Activated CD4-positive, alpha-beta memory T cell treated with anti-CD3 and anti-CD28 coated beads for 36 hours (primary cell): ENCODE measurements at places on chromosomes 16 and 17. TPM values are rescaled to one million over a fixed set of nuclear protein-coding genes. Genes with fewer than 3 reads are reported as not detected.

DNA sequence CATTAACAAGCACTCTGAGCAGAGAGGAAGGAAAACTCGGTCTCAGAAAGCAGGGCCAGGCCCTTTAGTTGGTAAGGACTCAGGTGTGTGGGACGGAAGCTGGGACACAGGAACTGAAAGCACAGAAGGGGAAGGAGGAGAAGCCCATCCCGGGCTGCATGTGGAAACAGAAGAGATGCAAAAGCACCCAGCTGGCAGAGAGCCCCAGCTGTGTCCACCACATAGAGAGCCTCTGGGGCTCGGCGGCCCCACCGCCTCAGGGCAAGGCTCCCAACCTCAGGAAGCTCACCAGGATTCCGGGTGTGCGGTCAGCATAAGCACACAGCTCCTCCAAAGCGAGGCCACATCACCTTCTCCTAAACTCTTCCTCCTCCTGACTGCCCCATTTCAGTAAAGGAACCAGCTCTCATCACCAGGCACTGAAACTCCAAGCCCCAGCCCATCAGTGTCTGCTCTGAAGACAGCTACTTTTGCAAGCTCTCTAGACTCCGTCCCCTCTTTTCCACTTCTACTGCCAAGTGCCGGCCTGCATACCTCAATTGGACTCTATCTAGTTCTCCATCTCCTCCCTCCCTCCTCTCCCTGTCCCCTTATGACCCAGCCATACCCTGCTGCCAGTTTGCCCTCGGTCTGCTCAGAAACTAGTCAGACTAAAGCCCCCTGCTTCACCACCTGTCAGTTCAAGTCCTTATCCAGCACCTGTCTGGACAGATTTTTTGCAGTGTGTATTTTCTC, 6.0 kb downstream of the ST3GAL2 start:
- no peak overlapping the region for H3K4me3 ChIP-seq
- DNase-seq = no peak
- H3K27me3 ChIP-seq = no peaks in the 10 kb centered on the region
- H3K4me1 ChIP-seq = peaks cover 76% of the 10 kb centered on the region
- H3K27ac ChIP-seq = no peak overlapping the region

- H3K4me1 ChIP-seq = peaks cover 5% of the 10 kb centered on the region
- no peak overlapping the region for H3K27ac ChIP-seq
- no peak overlapping the region for H3K4me3 ChIP-seq
- no peak for DNase-seq
- no peaks in the 10 kb centered on the region for H3K27me3 ChIP-seq
- H3K36me3 ChIP-seq = peaks cover 35% of the 10 kb centered on the region
Measured at GRCh38 chr16:20821682-20822081, 15.4 kb downstream of the REXO5 start.

- H3K4me1 ChIP-seq = peaks cover 43% of the 10 kb centered on the region
- H3K36me3 ChIP-seq = peaks cover 17% of the 10 kb centered on the region
- no peaks in the 10 kb centered on the region for H3K27me3 ChIP-seq
Measured at GRCh38 chr17:46057366-46057765, 58.3 kb downstream of the STH start.

- H3K27me3 ChIP-seq = peaks cover 10% of the 10 kb centered on the region
- no peak for DNase-seq
- H3K4me1 ChIP-seq = no peaks in the 10 kb centered on the region
- H3K27ac ChIP-seq = no peak overlapping the region
Measured at GRCh38 chr17:9842057-9842758, 16.5 kb downstream of the GLP2R start.

GRCh38 chr16:2006317-2006716, 3.3 kb downstream of the ZNF598 start:
- H3K4me1 ChIP-seq = peaks cover 41% of the 10 kb centered on the region
- H3K36me3 ChIP-seq = peaks cover 24% of the 10 kb centered on the region
- no peaks in the 10 kb centered on the region for H3K27me3 ChIP-seq
- H3K27ac ChIP-seq = no peak overlapping the region
- no peak for DNase-seq

GRCh38 chr17:73856556-73856955, 212.3 kb upstream of the SDK2 start:
- H3K27me3 ChIP-seq = no peaks in the 10 kb centered on the region
- H3K27ac ChIP-seq = no peak overlapping the region
- H3K4me3 ChIP-seq = no peak overlapping the region
- no peaks in the 10 kb centered on the region for H3K36me3 ChIP-seq
- no peak for DNase-seq
- H3K4me1 ChIP-seq = peaks cover under 1% of the 10 kb centered on the region

DNA sequence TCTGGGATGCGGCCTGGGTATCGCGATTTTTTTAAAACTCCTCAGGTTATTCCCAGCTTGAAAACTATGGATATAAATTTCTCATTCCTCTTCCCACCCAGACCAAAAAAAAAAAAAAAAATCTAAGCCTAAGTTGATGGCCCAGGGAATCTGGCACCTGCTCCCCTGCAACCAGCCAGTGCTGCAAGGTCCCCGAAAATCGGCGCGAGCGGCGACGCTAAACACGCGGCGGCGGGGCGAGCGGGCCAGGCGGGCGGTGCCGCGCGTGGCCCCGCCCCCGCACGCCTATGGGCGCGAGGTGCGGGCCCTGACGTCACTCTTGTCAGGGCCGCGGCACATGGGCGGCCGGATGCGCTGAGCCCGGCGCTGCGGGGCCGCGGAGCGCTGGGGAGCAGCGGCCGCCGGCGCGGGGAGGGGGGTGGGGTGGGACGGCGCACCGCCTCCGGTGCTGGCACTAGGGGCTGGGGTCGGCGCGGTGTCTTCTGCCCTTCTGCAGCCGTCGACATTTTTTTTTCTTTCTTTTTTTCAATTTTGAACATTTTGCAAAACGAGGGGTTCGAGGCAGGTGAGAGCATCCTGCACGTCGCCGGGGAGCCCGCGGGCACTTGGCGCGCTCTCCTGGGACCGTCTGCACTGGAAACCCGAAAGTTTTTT, at the start of gene HLF:
HLF (plus strand) TSS at position 316 of the 654 bp plus-strand sequence. CDS start 525 bp downstream, outside the sequence.
- no peaks in the 10 kb centered on the region for H3K36me3 ChIP-seq
- no peak within 1 kb of the TSS for H3K27ac ChIP-seq
- H3K4me3 ChIP-seq = peak within 1 kb of the TSS; percentile 62
- DNase-seq = peak; percentile 81

Gene TMIGD1
- not detected for total RNA-seq

Gene BCL6B
- total RNA-seq = 1.3 TPM

Gene SDR42E2
- 0.10 TPM for total RNA-seq

Gene PSMC5
- total RNA-seq = 171 TPM

Gene WNT9B
- total RNA-seq = not detected

Gene PLLP
- total RNA-seq = not detected

Gene ZG16B
- 2.6 TPM for total RNA-seq

Gene CCL1
- 0.44 TPM for total RNA-seq

Gene ZNF469
- total RNA-seq = 0.31 TPM

Gene CHP2
- not detected for total RNA-seq
